ENCODE measurements at places on chromosomes 3 and 15.
A peak's percentile ranks its signal among the peaks of the same experiment; 100 is the strongest.

DNA sequence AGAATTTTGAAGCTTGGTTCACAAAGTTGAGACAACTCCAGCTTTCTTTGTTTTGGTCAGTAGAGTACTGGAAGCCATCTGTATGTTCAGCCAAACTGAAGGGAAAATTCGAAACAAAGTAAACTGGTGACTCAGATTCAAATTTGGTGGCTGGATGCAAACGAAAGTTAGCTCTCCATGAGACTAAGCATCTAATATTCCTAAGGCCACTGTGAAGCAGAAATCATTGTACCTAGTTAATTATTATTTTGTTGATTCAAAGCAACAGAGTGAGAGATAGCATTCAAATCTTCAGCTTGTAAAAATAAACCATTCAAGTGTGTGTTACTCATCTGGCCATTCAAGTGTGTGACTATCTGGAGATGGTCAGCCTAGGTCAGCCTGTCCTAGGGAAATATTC is 42.1 kb downstream of the NR2F2 start:
- no peak for DNase-seq

DNA sequence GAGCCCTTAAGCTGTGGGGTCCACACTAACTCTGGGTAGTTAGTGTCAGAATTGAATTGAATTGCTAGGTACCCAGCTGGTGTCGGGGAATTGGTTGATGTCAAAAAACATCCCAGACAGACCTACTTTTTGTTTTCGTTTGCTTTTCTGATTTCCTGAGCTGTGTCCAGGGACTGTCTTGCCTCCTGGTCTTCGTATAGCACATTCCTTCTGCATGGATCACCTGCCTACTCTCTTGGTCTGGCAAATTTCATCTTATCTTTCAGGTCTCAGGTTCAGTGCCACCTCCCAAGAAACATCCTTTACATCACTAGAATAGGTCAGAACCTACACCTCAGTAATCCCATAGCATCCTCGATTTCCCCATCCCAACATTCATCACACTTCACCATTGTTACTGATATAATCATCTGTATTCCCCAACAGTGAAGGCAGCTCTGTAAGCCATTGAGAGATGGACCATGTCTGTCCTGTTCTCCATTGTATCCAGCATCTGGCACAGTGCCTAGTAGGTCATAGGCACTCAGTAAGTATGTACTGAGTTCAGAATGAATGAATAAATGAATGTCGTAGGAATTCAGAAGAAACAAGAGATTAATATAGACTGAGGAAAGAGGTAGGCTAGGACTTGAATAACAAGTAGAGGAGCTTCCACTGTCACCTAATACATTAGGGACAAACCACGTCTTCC is 81.2 kb downstream of the ANP32A start:
- no peak for DNase-seq

- peak; percentile 27 for DNase-seq
These were observed 5.1 kb downstream of the PPP2R3A start for GRCh38 chr3:135970506-135971116.

DNA sequence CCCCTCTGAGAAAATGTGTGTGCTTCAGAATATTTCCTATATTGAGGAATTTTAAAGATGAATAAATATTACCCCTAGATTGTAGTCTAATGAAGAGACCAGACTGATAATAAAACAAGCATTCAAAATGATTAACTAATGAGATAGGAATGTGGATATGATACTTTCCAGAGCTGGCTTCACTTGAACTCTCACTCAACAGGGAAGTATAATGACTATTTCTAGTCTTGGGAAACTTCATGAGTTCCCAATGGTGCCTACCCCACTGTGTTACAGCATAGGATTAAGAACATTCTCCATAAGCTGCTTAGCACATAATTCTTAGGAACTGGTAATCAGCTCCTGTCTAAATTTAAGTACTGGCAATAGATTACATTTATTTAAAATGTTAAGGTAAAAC is 261.5 kb upstream of the ZNF385D start:
- no peak for DNase-seq

DNA sequence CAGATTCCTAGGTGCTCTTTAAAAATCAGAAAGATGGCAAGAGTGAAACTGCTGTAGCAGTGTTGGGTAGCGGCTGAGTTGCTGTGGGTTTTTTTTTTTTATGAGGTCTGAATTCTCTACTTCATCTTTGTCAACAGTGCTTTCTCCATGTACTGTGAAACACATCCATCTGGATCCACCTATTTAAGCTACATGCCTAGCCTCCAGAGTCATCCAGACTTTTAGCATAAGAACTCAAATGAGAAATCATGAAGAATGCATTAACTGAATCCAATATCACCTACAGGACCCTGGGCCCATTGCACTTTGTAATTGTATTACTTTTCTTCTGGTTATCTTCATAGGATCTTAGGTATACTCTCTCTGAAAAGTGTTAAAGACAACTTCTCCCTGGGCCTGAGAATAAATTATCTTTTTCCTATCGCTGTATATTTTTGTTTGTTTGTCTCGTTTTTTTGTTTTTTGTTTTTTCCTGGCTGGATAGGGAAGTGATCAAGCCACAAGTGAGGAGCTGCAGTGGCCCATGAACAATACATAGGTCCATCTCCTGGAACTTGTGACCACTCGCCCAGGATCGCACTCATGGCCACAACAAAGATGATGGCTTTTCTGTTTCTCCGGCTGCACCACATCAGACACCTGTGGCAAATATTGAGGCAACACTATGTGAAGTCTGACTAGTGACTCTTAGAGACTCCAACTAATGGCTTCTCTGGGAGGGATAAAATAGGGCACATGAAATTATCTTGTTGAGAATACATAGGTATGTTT is 609.9 kb upstream of the AGTR1 start:
- no peak for DNase-seq

DNA sequence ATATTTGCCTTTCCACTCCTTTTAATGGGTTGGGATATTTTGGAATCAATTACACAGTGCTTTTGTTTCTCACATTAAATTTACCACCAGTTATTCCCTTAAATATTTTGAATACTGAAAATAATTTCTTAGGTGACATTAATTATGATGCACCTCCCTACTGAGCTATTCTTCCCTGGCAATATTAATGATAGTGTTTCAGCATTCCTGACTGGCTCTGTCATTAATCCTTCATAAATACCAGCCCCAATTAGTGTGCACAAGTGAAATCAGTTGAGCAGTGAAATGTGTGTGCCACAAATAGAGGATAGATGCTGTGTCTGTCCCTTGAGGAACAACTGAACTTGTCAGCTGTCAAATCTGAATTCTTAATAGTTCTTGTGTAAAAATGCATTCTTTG is 304.0 kb downstream of the CACNA2D3 start:
- DNase-seq: peak; percentile 4

DNA sequence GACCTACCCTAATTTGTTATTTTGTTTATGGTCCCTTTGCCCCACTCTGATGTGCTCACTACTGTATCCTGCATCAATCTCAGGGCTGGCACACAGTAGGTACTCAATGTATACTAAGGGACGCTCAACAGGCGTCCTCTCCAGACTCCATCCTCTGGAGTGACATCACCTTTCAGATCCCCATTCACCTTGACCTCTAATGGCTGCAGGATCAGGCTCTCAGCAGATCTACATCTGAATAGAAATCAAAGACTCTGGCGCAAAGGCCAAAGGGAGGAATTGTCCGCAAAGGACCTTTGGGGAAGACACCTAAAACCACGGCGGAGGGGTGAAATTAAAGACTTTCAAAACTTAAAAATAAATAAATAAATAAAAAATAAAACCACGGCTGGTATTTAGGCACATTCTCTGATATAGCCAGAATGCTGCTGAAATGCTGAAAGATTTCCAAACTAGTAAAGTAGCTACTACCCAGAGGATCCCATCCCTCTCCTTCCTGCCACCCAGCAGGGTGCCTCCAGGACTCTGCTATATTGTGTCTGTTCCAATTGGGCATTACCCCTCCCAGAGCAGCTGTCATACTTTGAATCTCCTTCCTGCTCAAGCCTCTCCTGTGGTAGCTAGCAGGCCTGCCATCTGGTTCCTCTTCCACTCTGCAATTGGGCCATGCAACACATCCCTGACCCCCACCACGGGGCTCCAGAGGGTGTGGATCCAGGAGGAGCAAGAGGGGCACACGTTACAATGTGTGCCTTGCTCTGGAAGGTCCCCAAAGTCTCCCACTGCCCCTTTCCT is 6.1 kb downstream of the SHF start:
- DNase-seq: no peak

DNA sequence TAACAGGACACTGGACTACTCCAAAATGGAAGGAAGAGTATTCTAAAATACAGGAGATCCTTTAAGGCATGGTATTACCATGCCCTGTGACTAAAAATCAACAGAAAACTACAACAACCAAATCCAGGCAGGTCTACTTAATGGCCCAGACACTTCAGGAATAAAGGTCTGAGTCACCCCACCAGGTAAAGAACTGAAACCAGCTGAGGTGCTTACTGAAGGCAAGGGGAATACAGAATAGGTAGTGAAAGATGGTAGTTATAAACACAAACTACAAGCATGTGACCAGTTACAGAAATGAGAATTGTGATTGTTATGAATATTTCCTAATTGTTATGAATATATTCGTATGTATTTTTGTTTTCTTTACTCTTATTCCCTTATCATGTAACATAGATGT is 13.4 kb downstream of the IFT57 start:
- DNase-seq: no peak

- peak; percentile 45 for DNase-seq
These were observed 817 bp downstream of the USP3 start for GRCh38 chr15:63504979-63505841.

DNA sequence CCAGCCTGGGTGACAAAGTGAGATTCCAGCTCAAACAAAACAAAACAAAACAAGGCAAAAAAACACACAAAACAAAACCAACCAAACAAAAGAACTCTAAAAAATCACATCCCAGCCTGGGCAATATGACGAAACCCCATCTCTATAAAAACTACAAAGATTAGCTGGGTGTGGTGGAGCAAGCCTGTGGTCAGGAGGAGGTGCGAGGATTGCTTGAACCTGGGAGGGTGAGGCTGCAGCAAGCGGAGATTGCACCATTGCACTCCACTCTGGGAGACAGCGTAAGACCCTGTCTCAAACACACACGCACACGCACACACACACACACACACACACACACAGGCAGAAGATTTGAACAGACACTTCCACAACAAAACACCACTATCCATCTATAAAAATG is 99.6 kb downstream of the SHQ1 start:
- no peak for DNase-seq

GRCh38 chr3:29169451-29169850 is 111.4 kb upstream of the RBMS3 start:
- DNase-seq: no peak

DNA sequence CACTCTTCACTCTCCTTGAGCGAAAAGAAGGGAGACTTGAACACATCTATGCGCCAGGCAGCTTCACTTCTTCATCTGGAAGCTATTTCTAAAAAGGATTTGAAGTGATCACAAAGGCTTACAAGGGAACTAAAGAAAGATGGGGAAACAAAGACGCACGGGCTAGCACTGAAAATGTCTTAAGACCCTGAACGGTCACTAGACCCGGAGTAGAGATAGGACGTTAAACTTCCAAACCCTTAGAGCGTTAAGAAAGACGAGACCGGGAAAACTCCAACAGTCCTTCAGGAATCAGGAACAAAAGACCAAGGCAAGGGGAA is 47.5 kb upstream of the EPHB3 start:
- no peak for DNase-seq

GRCh38 chr3:59609657-59610348 is 560.0 kb upstream of the CFAP20DC start:
- DNase-seq: no peak

GRCh38 chr3:62493109-62493801 is 119.9 kb upstream of the FEZF2 start:
- DNase-seq: no peak

GRCh38 chr3:152444029-152444641 is 175.4 kb downstream of the MBNL1 start:
- DNase-seq: peak; percentile 42

- DNase-seq: no peak
These were observed 54.7 kb downstream of the CTDSPL2 start for GRCh38 chr15:44482090-44482489.

DNA sequence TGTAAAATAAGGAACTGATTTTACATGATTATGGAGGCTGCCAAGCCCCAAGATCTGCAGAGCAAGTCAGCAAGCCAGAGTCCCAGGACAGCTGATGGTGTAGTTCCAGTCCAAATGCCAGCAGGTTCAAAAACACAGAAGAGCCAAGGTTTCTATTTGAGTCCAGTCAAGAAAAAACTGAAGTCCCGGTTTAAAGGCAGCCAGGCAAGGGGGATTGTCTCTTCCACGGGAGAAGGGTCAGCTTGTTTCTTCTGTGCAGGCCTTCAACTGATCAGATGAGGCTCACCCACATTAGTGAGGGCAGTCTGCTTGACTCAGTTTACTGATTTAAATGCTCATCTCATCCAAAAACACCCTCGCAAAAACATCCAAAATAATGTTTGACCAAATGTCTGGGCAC is 246.2 kb downstream of the PLCL2 start:
- no peak for DNase-seq

- peak; percentile 61 for DNase-seq
These were observed 1.0 kb upstream of the ATP2C1 start for GRCh38 chr3:130892759-130893375.

- DNase-seq: no peak
These were observed 221.7 kb upstream of the TBC1D5 start for GRCh38 chr3:17964108-17964507.

GRCh38 chr15:78565951-78566774 is 843 bp downstream of the CHRNA5 start:
- DNase-seq: peak; percentile 9

- DNase-seq: no peak
These were observed 18.1 kb downstream of the PLXNB1 start for GRCh38 chr3:48411606-48412374.

DNA sequence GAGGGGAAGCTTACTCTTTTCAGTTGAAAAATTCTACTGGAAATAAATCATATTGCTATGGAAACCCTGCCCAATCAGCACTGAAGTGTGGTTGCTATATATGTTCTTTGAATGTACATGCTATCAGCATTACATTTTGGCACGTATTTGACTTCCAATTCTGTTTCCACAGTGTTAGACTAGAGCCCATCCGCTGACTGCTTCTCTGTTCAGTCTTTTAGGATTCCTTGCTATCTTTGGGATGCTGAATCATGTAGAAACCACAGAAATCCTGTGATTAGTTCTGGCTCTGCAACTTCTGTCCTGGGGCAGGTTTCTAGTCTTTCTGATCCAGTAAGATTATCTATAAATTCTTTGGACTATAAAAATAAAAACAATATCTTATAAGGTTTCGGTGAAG is 128.2 kb upstream of the SLC7A14 start:
- DNase-seq: peak; percentile 85

DNA sequence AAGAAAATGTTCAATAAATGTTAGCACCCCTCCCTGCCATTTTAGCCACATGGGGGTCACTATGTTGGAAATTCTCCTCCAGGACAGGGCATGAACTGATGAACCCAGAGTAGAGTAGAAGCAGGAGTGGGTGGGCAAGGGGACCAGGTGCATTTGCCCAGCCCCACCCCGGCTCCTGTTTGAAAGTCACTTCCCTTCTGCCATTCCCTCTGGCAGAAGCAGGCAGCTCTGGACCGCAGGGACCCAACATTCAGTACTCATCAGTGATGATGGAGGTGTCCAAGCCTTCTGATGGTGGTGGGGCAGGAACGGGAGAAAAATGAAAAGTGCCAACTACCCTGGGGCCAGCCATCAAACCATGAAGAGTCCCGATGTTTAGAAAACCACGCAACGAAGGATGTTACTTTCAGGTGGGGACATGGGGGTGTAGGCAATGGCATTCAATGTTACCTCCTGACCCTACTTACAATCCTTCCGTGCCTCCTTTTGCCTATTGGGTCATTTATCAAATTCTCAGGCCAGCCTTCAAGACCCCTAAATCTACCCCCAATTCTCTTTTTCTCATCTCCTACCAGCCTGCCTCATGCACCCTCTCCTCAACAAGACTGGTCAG is 17.2 kb downstream of the UBAP1L start:
- DNase-seq: no peak
